Endothelial cell (in vitro differentiated cells): ENCODE measurements at places on chromosomes 3 and 15. TPM values are rescaled to one million over a fixed set of nuclear protein-coding genes. Genes with fewer than 3 reads are reported as not detected.

DNA sequence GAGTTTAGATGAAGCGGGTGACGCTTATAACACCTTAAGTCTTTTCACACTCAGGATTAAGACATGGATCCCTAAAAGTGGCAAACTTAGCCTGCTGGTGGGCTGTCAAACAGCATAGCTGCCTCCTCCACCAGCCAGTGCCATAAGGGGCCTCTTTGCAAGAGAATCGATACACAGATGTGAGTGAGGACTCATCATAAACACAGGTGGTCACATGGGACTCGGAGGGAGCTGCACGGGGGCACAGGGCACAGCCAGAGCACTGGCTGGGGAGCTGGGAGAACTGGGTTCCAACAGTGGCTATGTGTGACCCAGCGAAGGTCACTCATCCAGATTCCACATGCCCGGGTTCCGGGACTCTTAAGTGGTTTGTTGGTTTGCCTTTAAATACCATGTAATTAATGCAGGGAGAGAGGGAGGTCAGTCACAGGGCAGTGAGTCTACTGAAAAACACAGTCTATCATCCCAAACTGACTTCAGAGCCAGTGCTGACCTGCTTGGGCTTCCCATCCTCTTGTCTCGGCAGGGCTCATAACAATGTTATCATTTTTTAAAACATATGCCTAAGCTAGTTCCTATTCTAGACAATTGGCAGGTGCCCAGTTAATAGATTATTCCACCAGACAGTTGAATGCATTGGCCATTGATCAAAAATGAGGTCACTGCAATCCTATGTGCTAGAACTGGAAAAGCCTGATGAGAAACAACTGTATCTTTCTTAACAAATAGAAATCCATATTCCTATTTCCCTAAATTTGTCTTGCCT, 51.8 kb downstream of the SLC12A8 start:
- H3K27ac ChIP-seq: no peak overlapping the region
- no peaks in the 10 kb centered on the region for H3K36me3 ChIP-seq
- no peak for DNase-seq
- peaks cover 8% of the 10 kb centered on the region for H3K4me1 ChIP-seq
- H3K4me3 ChIP-seq: no peak overlapping the region

The TMIE gene
- total RNA-seq: 0.23 TPM

DNA sequence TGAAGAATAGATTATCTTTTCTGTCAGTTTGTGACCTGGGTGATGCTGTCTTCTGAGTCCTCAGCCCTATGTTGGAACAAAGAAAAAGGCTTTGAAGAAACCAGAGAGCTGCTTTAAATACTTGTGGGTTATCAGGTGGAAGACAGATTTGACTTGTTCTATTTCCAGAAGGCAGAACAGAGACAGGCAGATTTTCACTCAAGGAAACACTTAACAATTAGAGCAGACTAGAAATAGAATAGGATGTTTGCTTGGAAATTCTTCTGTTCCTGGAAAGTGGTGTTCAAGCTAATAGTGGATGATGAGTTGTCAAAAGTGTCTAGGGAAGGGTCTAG, 219.4 kb downstream of the UBE2E2 start:
- no peak for DNase-seq
- no peak overlapping the region for H3K4me3 ChIP-seq
- H3K27me3 ChIP-seq: no peaks in the 10 kb centered on the region
- no peaks in the 10 kb centered on the region for H3K36me3 ChIP-seq
- H3K4me1 ChIP-seq: peaks cover 12% of the 10 kb centered on the region

DNA sequence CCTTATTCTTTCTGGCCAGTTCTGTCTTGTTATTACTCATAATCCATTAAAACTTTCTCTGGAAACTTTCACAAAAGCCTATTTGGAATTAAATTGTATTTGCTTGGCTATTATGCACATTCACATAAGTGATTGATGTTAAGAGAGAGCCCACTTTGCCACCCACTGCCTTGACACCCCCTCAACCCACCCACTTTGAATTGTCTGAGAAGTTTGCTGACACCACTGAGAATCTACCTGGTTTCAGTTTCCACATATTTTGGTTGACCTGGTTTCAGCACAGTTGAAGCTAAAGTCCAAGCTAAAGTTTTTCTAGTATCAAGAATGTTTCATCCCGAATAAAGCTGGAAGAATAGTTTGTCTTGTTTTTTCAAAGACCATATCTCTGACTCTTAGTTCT, 70.9 kb downstream of the ARMC8 start:
- H3K27me3 ChIP-seq: peaks cover 4% of the 10 kb centered on the region
- H3K4me1 ChIP-seq: no peaks in the 10 kb centered on the region
- H3K27ac ChIP-seq: no peak overlapping the region
- peaks cover 4% of the 10 kb centered on the region for H3K36me3 ChIP-seq
- no peak overlapping the region for H3K4me3 ChIP-seq

The EAF1 gene
- total RNA-seq: 23.9 TPM

DNA sequence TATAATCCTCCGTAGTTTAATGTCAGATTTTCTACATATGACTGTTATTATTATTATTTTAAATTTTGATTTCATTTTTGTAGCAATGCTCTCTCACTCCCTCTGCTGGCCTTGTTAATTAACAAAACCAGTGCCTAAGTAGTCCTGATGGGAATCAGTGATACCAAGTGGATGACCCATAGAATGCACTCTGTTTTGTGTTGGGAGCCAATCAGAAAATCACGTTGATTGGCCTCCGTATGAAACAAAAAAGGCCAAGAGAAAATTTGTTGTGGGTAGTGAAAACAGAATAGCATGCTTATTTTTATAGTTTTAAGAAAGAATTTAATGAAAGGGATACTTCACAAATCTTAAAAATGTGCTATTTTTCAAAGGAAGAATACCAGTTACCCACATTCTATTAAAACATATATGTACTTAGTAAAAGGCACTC, 34.4 kb upstream of the MEIS2 start:
- H3K36me3 ChIP-seq: no peaks in the 10 kb centered on the region
- no peak for DNase-seq
- no peaks in the 10 kb centered on the region for H3K27me3 ChIP-seq

DNA sequence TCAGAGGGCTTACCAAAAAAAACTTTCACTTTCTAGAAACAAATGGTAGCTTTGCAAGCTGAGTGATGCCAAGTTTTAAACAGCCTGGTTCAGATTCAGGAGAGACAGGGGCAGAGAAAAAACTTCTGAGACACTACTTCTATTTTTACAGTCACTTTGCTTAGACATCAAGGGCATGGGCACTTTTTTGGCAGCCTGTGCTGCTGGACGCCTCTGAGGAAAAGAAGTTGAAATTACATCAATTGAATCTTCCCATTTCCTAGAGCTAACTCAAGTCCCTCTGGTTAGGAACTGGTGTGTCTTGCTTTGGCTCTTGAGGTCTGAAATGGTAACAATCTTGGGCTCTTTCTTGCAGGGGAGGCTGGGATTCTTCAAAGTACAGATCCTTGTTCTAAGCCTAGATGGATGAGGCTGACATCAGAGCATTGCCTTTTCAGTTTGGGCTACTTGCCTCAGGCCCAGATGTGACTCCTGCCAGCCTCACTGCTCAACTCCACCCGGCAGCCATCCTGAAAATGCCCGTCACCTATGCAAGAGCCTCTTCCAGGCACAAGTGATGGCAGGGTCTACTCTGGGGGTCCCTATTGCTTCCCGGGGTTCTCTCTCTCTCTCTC, 357.5 kb downstream of the FOXP1 start:
- H3K4me1 ChIP-seq: peaks cover 7% of the 10 kb centered on the region
- H3K4me3 ChIP-seq: no peak overlapping the region
- peaks cover 4% of the 10 kb centered on the region for H3K27me3 ChIP-seq
- peaks cover 3% of the 10 kb centered on the region for H3K36me3 ChIP-seq
- no peak for DNase-seq
- no peak overlapping the region for H3K27ac ChIP-seq

The RBM15B gene
- 50.7 TPM for total RNA-seq

The FBN1 gene
- 54.0 TPM for total RNA-seq

The TPRA1 gene
- 36.9 TPM for total RNA-seq
